ENCODE measurements at places on chromosomes 13 and 19. TPM values are rescaled to one million over a fixed set of nuclear protein-coding genes. Genes with fewer than 3 reads are reported as not detected.
A peak's percentile ranks its signal among the peaks of the same experiment; 100 is the strongest.

DNA sequence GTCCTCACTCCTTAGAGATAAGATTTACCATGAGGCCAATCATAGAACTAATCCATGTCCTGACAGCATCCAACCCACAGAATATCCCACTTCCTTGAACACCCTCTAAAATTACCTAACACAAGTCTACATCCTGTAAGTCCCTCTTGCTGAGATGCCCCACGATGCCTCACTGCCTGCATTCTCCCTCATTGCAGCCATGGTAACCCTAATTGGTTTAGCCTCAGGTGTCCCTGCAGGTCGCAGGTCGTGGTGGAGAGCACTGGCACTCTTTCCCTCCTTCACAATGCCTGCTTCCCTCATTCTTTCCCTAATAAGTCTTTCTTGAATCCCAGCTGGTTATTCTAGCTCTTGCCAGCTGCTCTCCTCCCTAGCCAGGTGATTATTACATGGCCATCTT lies 35.3 kb upstream of the MYO16 start:
- no peak overlapping the region for H3K27ac ChIP-seq
- H3K4me1 ChIP-seq, result no peaks in the 10 kb centered on the region
- no peak overlapping the region for H3K4me3 ChIP-seq
- no peaks in the 10 kb centered on the region for H3K36me3 ChIP-seq
- no peaks in the 10 kb centered on the region for H3K27me3 ChIP-seq
- no peak for DNase-seq

DNA sequence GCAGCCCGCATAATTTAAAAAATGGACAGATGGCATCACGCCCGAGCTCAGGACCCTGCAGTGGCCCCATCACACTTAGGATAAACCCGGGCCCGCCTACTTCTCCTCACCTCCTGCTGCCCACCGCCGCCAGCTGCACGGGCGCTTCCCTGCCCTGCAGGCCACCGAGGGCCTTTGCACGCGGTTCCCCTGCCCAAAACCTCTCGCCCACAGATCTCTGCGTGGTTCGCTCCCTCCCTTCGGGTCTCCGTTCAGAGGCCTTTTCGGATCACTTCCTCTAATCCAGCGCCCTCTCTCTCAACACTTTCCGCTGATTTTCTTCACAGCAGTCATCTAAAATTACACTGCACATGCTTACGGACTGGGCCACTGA lies 1.8 kb downstream of the SHISA7 start:
- peak; percentile 64 for DNase-seq
- H3K27ac ChIP-seq, result no peak overlapping the region
- peaks cover 37% of the 10 kb centered on the region for H3K4me1 ChIP-seq
- H3K4me3 ChIP-seq, result no peak overlapping the region
- H3K36me3 ChIP-seq, result no peaks in the 10 kb centered on the region
- H3K27me3 ChIP-seq, result peaks cover 40% of the 10 kb centered on the region

DNA sequence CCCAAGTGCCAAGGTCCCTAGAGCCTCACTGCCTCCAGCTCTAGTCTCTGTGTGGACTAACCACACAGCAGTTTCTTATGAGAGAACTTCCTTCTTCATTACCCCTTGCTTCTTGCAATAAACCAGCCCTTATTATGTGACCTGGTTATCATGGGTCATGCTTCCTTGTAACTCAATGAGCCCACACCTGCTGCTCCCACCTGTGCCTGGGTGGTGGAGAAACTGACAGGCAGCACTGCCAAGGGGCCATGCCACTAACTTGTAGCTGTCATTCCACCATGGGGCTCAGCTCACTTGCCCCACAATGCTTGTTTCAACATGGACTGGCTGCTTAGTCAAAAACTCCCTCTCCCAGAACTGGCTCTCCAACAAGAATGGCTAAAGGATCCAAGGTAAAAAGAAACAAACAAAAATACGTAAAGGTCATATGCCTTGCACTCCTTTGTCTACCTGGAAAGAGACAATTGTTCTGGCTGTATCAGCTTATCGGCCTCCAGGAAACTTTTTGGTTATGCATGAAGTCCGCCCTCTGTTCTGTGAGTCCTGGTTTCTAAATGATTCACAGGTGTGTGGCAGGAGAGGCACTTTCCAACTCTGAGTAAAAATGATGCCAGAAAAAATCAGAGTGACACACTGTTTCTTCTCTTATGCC lies 446.4 kb downstream of the COG6 start:
- peaks cover 20% of the 10 kb centered on the region for H3K4me1 ChIP-seq
- peak; percentile 49 for DNase-seq
- H3K27me3 ChIP-seq, result no peaks in the 10 kb centered on the region
- H3K27ac ChIP-seq, result no peak overlapping the region

- H3K4me3 ChIP-seq, result no peak overlapping the region
- H3K36me3 ChIP-seq, result no peaks in the 10 kb centered on the region
- no peaks in the 10 kb centered on the region for H3K4me1 ChIP-seq
- no peak overlapping the region for H3K27ac ChIP-seq
- DNase-seq, result no peak
Observed at GRCh38 chr13:94382960-94383359, 96.5 kb downstream of the DCT start.

DNA sequence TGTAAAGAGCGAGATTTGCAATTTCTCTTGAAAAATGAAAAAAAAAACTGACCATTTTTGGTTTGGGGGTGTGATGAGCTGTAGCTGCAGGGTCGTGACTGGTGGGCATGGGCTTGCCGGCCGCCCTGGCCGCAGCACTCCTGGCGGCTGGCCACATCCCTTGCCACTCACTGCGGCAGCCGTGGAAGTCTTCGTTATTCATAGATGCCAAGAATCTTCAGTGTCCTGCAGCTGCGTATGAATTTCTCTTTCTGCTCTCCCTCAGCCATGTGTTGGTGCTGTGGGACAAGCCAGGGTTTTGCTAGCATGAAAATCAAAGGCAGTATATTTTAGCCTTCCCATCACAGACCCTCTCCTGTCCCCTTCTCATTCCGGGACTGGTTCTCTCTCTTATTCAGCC lies 151.7 kb upstream of the TSHZ3 start:
- no peak overlapping the region for H3K4me3 ChIP-seq
- no peaks in the 10 kb centered on the region for H3K4me1 ChIP-seq
- H3K27ac ChIP-seq, result no peak overlapping the region
- no peaks in the 10 kb centered on the region for H3K36me3 ChIP-seq
- H3K27me3 ChIP-seq, result no peaks in the 10 kb centered on the region
- DNase-seq, result no peak

KIR2DL1 gene
- total RNA-seq, result not detected
